ENCODE measurements at places on chromosomes 2 and 18. TPM values are rescaled to one million over a fixed set of nuclear protein-coding genes. Genes with fewer than 3 reads are reported as not detected.

TNS1 gene
- 78.2 TPM for total RNA-seq

COL6A3 gene
- total RNA-seq: 2,045 TPM

MARCO gene
- total RNA-seq: not detected

PTPRN gene
- total RNA-seq: 22.6 TPM

SAG gene
- not detected for total RNA-seq

ZNF521 gene
- 15.4 TPM for total RNA-seq

M1AP gene
- total RNA-seq: not detected

LDLRAD4 gene
- 0.52 TPM for total RNA-seq

CHRNA1 gene
- total RNA-seq: 4.1 TPM

DPY30 gene
- total RNA-seq: 69.8 TPM

ING5 gene
- 16.2 TPM for total RNA-seq

HOXD9 gene
- not detected for total RNA-seq

EVX2 gene
- not detected for total RNA-seq

EGR4 gene
- total RNA-seq: not detected

ANKRD30B gene
- not detected for total RNA-seq

ZAP70 gene
- total RNA-seq: not detected

NAT8 gene
- total RNA-seq: not detected

IGFBP5 gene
- 1,071 TPM for total RNA-seq

NOSTRIN gene
- not detected for total RNA-seq

CRACDL gene
- total RNA-seq: 0.24 TPM

ZNF385B gene
- not detected for total RNA-seq
